CD4-positive, alpha-beta T cell treated with Interleukin-2 at 100 ng/mL for 4 hours (primary cell): ENCODE measurements at places on chromosomes 11 and 22.
A peak's percentile ranks its signal among the peaks of the same experiment; 100 is the strongest.

DNA sequence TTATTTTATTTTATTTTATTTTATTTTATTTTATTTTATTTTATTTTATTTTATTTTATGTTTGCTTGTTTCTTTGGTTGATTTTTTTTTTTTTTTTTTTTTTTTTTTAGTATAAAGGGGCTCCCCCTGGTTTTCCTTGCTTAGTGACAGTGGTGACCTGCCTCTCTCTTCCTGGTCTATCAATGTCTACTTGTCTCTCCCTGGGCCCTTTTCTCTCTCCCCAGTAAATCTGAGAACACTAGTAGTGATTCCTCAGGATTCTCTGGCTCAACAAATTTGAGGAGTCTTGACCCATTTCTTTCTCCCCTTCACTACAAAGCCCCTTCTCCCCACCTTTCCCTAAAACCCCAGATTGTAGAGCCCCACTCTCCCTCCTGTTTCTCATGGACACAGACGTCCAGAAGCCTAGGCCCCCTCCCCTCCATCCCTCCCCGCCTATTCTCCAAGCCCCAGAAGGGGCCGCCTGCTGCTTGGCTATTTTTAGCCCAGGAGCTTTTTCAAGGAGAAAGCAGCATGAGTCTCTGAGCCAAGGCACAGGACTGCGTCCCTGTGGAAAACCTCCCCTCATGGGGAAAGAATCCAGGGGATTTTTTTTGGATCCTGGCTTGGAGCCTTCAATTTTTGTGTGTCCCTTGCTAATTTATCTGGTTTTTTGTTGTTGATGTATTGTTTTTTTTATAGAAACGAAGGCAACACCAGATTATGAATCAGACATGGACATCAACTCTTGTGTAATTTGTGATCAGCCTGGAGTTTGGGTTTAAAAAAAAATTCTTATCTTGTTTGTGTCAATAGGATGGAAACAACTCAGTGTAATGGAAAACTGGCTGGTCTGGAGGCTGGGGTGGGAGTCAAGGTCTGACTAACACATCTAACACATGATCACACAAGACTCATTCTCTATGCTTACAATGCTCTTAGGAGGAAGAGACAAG, 17.5 kb upstream of the ACCSL start:
- no peak for DNase-seq

- peak; percentile 12 for DNase-seq
These were observed 4.7 kb downstream of the DGCR8 start for GRCh38 chr22:20084547-20085413.

DNA sequence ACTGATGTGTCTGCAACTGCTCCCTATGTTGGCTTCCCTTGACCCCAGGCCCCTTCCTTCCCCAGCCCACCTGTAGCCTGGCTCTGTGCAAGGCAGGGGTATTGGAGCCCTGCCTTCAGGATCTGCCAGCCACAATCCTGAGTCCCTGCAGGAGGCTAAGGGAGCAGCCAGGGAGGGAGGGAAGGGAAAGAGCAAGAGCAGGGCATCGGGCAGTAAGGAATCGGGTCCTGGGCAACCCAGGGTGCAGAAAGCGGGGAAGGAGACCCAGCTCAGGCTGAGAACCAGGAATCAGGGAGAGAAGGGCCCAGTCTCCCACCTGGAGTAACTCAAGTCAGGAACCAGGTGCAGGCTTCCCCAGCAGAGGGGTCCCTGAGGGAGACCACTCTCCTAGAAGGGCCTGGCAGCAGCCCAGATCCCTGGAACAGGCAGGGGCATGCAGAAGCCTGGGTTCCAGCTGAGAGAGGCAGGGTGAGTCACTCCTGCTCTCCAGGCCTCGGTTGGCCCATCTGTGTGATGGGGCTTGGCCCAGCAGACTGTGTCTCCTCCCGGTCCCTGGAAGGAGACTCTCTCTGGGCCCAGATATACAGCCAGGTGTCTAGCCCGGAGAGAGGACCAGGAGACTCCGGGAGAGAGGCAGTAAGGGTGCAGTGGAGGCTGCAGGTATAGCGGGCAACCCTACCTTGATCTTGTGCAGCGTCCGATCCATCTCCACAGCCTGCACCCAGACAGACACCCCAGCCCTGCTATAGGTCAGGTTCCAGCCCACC, 13.4 kb downstream of the STARD10 start:
- DNase-seq = no peak

DNA sequence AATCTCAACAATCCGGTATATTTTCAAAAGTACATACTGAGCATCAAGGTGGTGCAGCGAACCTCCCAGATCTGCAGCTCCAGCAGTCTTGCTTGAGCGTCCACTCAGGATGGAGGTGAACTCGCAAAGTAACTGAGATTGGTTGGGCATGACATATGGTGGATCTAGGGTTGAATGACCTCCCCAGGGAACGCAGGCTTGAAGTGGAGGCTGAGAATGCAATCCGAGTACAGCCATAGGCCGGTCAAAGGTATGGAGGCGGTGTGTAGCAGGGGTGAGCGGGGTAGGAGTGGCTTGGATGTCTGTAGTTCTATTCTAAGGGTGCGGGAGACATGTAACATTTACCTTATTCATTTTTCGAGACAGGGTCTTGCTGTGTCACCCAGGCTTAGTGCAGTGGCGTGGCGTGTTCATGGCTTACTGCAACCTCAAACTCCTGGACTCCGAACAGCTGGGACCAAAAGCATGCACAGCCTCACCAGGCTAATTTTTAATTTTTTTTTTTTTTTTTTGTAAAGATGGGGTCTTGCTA, 631 bp upstream of the C22orf39 start:
- no peak for DNase-seq

GRCh38 chr11:126963603-126964363, 36.8 kb downstream of the KIRREL3 start:
- DNase-seq = no peak

- no peak for DNase-seq
These were observed 18.1 kb upstream of the ANO1 start for GRCh38 chr11:70059971-70060370.

DNA sequence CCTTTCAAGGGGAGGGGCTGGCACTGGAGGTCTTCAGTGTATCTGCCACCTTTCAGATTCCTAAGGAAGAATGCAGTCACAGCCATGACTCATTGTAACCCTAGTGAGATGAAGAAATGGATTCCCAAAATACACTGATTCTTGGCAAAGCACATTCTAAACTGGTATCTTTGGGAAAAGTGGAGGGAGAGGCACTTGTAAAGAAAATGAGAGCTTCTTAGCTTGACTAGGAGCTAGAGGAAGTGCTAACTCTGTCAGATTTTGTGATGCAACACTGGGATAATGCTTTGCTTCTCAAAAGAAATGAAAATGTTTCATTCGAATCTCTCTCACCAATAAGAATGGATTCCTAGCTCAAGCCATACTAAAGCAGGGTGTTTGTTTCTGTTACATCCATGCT, 14.3 kb downstream of the NRIP3 start:
- DNase-seq = no peak

DNA sequence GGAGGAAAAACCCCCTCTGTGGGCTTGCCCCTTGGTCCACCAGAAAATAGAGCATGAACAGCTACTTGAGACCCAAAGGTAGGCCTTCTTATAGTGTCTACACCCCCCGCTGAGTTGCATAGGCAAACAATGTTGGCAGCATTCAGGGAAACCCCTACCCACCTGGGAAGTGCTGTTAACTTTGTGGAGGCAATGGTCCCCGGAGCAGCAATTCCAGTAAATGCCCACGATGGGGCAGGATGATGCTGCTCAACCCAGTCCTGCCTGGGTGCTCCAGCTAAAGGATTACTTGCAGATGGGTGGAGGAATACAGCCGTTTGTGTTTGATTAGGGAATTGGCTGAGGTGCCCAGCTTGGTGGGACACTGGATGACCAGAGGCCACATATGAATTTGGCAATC, 381.3 kb upstream of the ANO5 start:
- no peak for DNase-seq

DNA sequence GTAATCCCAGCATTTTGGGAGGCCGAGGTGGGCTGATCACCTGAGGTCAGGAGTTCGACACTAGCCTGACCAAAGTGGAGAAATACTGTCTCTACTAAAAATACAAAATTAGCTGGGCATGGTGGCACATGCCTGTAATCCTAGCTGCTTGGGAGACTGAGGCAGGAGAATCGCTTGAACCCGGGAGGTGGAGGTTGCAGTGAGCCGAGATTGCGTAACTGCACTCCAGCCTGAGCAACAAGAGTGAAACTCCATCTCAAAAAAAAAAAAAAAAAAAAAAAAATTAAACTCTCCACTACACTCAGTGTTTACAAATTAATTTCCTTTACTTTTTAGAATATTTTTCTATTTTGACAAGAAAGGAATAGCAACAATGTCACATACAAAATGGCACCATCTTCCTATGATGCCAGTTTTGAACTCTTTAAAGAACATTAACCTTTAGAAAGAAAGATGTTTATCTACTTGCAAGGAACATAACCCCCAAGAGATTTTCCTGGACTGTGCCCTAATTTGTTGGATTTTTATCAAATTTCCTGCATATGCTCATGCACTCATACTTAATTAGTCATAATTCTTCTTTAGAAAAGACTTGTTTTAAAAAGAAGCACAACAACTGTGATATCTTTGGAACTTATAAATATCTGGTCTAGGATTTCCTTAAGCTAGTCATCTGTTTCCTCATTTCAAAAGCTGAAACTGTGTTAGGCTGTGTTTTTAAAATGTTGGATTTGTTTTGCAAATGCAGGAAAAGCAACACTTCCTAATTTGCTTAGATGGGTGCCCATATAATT, 22.6 kb upstream of the HIPK3 start:
- DNase-seq = no peak

- DNase-seq = no peak
These were observed 97.5 kb downstream of the GRAMD1B start for GRCh38 chr11:123527526-123527925.

- no peak for DNase-seq
These were observed 530.6 kb upstream of the KIRREL3 start for GRCh38 chr11:127531167-127531566.

GRCh38 chr22:19631899-19632667, 82.2 kb upstream of the SEPTIN5 start:
- no peak for DNase-seq

GRCh38 chr22:29912605-29913398, 29.8 kb downstream of the MTMR3 start:
- no peak for DNase-seq

DNA sequence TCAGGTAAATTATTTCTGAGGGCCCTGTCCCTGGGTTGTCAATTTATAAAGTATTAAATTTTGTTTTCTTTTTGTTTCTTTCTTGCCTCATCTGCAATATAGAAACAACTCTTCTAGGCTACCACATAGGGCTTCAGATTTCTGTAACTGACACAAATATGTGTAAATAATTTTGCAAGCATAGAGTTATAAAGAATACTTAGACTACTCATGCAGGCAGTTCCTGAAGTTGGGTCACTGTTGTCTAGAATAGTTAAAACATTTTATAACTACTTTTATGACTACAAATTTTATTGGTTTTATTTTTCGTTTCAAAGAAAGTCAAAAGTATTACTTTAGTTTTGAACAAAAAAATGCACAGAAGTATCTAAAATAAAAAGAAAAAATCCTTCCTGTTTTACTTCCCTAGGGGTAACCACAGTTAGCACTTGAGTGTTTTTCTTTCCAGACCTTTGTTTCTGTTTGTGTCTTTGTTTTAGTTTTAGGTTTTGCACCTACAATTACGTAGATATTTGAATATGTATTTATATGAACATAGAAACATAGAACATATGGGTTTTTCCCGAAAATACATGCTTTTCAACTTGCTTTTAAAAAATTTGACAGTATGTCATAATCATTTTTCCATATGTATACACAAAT, 12.4 kb upstream of the TMEM123 start:
- no peak for DNase-seq

DNA sequence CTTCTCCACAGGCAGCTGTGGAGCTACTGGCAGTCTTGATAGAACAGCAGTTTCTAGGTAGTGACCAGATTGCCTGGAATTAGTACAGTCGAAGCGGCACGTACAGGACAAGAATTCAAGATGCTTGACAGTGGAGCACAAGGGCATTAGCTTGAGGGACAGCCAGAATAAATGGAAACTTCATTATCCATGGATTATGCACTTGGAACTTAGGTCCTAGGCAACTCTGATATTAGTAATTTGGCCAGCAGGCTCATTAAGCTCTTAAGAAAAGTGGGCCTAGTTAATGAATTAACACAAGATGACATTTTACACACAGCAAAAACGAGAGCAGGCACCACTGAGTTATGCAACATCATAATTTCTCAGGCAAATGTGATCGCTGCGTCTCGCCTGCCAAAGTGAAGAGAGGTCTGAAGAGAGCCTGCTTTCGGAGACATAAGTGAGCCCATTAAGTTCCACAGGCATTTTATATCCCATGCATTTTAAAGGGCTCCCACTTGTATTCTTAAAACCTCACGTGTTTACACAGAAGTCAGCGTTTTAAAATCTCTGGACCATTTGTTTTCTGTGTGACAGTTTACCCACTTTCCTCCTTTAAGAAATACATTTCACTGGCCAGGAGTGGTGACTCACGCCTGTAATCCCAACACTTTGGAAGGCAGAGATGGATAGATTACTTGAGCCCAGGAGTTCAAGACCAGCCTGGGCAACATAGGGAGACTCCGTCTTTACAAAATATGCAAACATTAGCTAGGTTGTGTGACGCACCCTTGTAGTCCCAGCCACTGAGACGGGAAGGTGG, 66.2 kb downstream of the COMMD9 start:
- DNase-seq = no peak

DNA sequence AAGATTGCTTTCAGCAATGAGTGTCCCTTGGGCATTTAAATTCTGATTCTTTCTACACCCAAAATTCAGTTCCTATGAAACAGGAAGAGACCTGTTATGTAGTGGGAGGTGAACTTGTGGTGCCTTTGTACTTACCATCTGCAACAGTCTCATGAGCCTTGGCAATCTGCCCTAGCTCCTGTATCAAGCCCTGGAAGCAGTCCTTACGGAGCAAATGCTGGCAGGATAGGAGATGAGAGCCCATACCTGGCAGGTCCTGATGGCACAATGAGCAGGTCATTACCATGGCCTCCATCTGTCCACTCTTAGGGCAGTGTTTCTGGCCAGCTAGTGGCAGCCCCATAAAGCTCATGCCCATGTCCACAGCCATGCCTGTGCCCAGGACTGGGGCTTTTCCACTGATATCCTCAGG, 10.8 kb downstream of the TRIM66 start:
- no peak for DNase-seq

GRCh38 chr11:110473706-110474105, 44.0 kb downstream of the FDX1 start:
- DNase-seq = no peak

- DNase-seq = no peak
These were observed at the start of gene GSC2 for GRCh38 chr22:19149991-19150390. TSS of gene GSC2 (minus strand) at chr22:19150292. CDS start at chr22:19150283, 9 bp downstream.

- DNase-seq = no peak
These were observed 7.6 kb downstream of the TSPAN32 start for GRCh38 chr11:2309251-2310072.

GRCh38 chr11:107619926-107620325, 29.0 kb downstream of the ELMOD1 start:
- no peak for DNase-seq

- DNase-seq = no peak
These were observed 4.2 kb downstream of the UBE2L3 start for GRCh38 chr22:21571679-21572078.
